ENCODE measurements at places on chromosomes 13 and 19.

DNA sequence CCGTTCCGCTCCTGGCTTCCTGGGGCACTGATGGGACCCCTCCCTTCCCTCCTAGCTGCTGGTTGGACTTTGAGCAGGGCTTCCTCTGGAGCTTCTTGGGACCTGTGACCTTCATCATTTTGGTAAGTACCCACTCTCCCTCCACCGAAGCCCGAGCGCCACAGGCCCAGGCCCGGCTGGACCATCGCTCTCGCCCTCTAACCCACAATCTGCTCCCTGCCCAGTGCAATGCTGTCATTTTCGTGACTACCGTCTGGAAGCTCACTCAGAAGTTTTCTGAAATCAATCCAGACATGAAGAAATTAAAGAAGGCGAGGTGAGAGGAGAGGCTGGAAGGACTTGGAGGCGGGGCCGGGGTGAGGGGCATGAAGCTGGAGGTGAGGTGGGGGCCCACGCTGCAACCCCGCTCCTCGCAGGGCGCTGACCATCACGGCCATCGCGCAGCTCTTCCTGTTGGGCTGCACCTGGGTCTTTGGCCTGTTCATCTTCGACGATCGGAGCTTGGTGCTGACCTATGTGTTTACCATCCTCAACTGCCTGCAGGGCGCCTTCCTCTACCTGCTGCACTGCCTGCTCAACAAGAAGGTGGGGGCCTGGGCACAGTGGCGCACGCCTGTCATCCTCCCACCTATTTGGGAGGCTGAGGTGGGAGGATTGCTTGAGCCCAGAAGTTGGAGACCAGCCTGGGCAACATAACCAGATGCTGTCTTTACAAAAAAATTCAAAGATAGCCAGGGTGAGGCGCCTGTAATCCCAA is 12.3 kb downstream of the DDX39A start:
- DNase-seq = no peak

- DNase-seq = peak; percentile 93
Measured at GRCh38 chr13:112073245-112074138, 6.5 kb downstream of the SOX1 start.

DNA sequence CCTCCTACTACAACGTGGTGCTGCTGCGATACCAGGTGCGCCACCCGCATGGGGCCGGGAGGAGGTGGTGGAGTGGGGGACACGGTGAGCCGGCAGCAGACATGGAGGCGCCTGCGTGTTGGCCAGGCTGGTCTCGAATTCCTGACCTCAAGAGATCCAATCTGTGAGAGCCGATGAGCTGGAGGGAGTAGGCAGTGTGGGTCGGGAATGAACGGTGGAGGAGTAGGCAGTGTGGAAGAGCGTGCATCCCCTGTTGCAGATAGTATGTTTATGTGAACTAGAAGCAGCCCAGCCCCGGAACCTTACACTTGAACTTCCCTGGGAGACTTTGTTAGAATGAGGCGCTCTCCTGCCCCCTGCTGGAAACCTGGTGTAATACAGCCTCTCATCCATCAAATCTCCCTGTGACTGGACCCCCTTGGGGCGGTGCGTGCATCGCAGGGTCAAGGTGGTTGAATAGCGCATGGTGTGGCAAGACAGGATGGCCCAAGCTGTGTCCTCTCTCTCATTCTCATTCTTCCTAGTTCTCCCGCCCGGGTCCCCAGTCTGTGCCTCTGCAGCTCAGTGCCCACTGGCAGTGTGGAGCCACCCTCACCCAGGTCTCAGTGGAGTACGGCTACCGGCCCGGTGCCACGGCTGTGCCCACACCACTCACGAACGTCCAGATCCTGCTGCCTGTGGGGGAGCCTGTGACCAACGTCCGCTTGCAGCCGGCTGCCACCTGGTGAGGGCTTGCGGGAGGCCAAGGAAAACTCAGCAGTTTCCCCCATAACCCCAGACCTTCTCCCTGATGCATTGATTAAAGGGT is 10.5 kb upstream of the B3GNT3 start:
- DNase-seq = peak; percentile 64

DNA sequence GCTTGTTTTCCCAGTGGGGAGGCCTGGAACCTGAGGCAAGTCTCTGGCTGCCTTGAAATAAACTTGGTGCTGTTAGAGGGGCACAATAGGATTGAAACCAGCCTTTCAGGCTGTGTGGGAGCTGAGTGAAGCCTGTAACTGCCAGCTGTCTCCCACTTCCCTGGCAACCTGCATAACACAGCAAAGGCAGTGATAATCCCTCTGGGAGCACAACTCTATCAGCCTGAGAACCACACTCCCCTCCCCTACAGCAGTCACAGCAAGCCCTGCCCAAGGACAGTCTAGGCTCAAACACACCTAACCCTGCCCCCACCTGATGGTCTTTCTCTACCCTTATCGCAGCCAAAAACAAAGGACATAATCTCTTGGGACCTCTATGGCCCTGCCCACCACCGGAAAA is 683.8 kb upstream of the ATXN8OS start:
- DNase-seq = no peak

DNA sequence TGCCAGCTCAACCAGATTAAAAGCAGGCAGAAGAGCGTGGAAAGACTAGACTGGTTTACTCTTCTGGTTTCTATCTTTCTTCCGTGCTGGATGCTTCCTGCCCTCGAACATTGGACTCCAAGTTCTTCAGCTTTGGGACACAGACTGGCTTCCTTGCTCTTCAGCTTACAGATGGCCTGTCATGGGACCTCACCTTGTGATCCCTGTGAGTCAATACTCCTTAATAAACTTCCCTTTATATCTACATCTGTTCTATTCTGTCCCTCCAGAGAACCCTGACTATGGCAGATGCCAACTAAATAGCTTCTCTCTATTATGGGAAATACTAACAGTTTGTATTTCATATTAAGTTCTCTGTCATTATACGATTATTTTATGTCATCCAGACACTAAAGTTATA is 609.1 kb downstream of the LMO7 start:
- DNase-seq = no peak

- no peak for DNase-seq
Measured at GRCh38 chr19:2796659-2797266, 11.5 kb downstream of the THOP1 start.

GRCh38 chr13:54733639-54734038 is 1705.0 kb downstream of the OLFM4 start:
- DNase-seq = peak; percentile 27

DNA sequence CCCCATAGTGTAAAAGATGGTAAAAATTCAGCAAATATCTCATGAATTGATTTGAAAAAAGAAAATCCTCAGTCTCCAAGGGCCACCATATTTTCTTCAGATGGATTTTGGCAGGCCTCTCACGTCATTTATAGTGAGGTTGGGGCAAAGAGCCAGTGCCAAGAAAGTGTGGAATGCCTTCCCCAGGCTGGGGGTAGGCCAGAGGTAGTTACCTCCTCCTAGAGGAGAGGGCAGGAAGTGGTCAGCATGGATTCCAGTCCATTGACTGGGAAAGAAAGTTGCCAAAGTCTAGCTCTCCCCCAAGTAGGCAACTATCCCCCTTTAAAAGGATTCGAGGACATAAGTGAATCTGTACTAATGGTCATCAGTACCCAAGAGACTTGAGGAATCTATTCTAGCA is 68.4 kb upstream of the KCTD4 start:
- DNase-seq = no peak

DNA sequence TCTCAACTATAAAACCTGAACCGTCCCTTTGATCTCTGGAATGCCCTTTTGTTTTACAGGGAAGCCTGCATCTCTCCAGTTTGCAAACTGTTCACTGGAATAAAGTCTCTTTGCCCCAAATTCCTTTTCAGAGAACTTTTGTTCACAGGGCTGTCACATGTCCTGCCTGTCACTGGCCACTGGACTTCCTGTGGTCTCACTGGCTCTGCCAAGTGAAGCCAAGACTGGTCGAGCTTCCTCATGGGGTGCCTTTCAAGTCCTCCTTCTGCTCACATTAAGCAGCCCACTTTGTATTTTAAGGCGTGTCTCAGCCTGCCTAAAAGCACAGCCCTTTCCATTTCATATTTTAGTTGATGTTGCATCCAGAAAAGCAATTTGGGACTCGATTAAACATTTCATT is 215.7 kb downstream of the KATNAL1 start:
- DNase-seq = no peak

GRCh38 chr13:91141543-91142061 is 205.9 kb upstream of the MIR17HG start:
- DNase-seq = peak; percentile 52

DNA sequence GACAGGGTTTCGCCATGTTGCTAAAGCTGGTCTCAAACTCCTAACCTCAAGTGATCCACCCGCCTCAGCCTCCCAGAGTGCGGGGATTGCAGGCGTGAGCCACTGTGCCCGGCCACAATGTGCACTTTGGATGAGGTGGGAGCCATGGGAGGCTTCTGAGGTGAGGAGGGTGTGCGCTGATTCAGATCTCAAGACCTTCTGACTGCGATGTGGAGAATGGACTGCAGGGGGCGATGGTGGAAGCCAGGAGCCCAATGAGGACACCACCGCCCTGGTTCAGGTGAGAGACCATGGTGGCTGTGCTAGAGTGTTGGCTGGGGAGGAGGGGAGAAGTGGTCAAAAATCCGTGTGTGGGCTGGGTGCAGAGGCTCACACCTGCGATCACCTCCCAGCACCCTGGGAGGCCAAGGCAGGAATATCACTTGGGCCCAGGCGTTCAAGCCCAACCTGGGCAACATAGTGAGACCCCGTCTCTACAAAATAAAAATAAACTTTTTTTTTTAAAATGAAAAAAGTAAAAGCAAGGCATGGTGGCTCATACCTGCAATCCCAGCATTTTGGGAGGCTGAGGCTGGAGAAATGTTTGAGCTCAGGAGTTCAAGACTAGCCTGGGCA is 5.6 kb downstream of the INAFM1 start:
- no peak for DNase-seq

DNA sequence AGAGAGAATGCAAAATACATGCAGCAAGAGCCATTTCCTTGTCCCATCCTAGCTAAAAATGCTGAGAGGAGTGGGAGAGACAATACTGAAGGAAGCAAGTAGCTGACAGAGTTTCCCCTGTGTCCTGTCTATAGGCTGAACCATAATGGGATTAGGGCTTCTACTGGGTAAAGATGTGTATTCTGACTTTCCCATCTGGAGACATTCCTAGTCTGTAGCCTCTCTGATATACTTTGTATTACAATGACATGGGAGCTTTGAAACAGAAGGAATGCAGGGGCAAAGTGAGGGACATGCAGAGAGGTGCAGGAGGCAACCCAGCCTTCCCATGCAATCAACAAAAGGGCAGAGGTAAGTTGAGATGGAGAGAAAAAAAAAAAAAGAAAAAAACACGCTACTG is 10.5 kb upstream of the GPC6 start:
- no peak for DNase-seq

GRCh38 chr19:10001899-10002298 is 8.4 kb downstream of the COL5A3 start:
- no peak for DNase-seq

GRCh38 chr19:45118106-45118505 is 25.1 kb downstream of the PPP1R37 start:
- no peak for DNase-seq

DNA sequence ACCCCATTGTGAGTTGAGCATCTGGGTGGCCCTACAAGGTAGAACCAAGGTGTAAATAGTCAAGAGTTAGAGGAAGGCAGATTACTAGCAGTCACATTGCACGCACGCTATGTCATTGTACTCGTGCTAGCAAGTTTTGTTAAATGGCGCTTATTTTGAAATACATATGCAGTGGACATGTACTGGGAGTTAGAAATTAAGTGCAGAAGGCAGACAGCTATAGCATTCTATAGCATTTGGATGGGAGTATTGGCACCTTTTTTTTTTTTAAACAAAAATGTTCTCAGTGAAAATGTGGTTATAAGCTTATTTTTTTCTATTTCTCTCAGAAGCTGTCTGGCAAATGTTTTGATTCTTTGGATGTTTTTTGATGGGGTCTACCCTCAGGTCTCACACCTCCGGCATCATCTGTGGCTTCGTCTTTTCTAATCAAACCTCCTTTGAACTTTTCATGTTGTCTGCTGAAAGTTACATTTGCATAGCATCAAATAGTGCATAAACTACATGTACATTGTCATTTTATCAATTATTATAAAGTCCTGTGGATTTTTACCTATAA is 68.1 kb downstream of the ARHGEF7 start:
- no peak for DNase-seq

DNA sequence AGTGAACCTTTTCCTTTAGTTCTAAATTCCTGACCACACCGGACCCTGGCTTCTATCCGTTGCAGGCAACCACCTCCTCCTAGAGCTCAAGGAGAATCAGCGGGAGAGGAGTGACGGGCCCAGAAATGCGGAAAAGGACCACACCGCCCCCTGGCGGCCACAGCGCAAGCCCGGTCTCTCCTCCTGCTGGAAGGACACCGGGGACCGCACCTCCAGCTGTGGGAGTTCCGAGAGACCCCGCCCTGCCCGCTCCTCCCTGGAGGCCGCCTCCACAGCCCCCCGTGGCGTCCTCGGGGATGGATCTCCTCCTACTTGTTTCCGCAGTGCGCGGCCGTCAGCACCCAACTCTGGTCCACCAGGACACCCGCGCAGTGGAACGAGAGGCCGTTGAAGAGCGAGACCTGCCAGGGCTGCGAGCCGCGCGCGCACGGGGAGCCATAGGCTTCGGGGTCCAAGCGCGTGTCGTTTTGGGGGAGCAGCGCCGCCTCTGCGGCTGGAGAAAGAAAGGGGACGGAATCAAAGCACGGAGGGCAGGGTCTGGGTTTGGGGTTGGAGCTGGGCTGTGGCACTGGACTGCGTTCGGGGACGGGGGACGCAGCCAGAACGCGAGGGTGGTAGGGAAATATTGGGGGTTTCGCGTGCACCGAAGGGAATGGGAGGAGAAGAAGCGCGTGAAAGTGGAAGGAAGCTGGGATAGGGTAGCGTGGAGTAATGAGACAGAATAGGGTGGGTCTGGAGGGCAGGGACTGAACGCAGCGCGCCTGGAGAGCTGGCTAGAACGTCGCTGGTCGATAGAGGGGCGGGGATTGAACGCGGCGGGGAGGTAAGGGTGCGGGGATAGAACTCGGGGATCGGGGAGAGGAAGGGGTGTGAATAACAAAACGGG is 2.5 kb downstream of the KLK10 start:
- DNase-seq = peak; percentile 32

DNA sequence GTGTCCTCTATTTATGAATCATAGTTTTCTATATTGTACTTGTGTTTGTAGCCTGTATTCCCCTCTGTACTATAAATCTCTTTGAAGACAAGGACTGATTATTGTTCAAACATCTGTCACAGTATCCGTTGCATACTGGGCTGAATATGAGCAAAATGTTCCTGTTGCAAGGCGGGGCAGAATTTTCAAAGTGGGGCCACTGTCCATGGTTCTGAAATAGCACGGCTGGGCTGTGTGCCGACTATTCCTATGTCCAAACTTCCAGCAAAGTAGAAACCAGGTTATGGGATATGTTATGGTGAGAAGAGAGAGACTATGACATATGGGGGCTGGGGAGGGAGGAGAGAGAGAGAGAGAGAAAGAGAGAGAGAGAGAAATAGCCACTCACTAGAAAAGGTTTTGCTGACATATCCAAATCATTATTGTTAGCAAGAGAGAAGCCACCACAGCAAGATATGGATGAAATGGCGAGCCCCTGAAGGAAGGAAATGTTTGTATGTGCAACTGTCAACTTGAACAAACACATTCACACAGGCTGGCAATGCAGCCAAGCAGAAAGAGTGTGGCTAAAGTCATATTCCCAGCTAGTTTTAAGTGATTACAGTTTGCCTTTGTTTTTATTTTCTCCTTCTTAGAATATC is 107.0 kb upstream of the GPR12 start:
- no peak for DNase-seq

GRCh38 chr19:1154731-1155351 is 19.2 kb downstream of the SBNO2 start:
- peak; percentile 47 for DNase-seq
